Kidney glomerular epithelial cell (primary cell): ENCODE measurements at places on chromosomes 16 and 17.

GRCh38 chr16:23679986-23680336, 1.3 kb downstream of the PLK1 start:
- no peak for DNase-seq

DNA sequence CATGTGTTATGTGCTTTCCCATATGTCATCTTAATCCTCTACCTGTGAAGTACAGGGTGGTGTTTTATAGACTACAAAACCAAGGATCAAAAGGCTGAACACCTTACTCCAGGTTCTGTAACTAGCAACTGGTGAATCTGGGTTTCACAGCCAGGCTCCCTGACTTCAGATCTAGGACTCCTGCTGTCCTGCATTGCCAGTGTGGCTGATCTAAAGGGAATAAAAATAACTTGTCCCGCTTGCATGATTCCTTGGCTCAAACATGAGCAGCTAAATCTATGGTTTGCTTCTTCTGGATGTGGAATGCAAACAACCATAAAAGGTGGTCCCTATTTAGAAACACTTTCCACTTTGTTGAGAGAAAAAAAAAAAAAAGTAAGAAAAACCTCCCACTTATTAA, 3.7 kb upstream of the VWA3A start:
- DNase-seq, result no peak

GRCh38 chr16:89741342-89742014, 20.1 kb downstream of the ZNF276 start:
- DNase-seq, result no peak

GRCh38 chr17:48429156-48429555, 858 bp downstream of the SKAP1 start:
- DNase-seq, result no peak

GRCh38 chr17:44565866-44566443, 8.7 kb downstream of the FZD2 start:
- no peak for DNase-seq

DNA sequence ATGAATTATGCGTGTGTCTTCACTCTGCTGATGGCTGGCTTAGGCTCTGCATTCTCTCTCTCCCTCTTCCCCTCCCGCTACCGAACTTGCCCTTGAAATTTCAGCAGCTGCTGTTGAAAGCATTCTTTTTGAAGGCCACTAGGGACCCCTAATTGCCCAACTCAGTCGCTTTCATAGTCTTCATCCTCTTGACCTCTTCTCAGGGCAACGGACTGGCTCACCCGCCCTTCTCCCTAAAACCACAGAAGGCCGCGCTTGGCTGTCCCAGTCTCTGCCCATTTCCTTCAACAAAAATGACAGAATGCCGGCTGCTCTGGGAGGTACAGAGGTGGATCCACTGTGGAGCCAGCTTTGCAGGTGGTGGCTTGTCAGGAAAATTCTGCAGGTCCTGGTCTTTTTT, 21.0 kb upstream of the FMNL1 start:
- no peak for DNase-seq

- DNase-seq, result no peak
Measured at GRCh38 chr17:15453246-15453645, 14.2 kb downstream of the CDRT4 start.

GRCh38 chr16:24539295-24539849, at the start of gene RBBP6:
Gene RBBP6 (plus strand): TSS chr16:24539566. CDS start chr16:24540627, 1,061 bp downstream.
- peak; percentile 97 for DNase-seq

DNA sequence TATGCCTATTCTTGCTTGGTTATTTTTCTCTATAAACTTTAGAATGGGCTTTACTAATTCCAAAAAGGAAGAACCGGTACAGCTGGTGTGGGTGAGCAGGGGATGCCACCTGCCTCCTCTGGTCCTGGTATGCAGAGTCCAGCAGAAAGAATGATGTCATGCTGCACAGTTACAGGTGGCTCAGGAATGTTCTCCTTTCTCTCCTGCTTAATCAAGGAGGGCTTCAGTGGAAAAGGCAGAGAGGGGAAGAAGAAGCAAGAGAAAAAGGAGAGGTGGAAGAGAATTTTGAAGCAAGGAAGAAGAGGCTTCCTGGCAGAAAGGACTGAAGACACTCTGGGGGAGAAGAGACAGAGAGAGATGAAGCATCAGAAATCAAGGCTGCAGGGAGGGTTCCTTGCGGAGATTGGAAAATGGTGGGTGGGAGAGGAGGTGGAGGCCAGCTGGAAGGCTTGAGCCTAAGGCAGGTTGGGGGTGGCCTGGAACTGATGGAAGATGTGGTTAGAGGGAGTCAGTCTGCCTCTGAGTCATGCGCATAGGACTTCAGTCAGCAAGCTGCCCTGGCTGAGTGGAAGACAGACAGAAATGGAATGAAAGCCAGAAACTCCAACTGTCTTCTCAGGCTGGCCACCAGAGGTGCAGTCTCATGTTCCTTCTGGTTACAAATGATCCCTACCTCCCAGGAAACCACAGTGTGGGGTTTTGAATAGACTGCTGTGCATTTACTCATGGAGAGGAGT, 64.6 kb upstream of the CRHR1 start:
- peak; percentile 74 for DNase-seq

DNA sequence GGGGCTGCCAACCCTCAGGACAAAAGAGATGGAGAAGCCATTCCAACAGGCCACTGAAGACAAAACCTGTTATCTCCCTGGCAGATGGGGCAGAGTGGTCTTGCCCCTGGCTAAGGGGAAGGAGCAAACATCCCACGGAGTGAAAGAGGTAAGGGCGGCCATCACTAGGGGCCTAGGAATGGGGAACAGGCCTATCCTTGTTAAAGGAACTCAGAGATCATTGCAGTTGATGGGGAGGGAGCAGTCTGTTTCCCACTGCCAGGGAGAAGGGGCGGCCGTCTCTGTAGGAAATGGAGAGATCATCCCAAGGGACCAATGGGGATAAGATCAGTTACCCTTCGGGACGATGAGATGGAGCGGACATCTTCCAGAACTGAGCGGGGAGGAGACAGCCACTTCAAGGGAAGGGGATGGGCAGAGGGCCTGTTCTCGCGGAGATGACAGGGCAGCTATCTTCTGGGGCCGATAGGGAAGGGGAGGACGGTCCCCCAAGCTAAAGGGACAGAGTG, 581 bp upstream of the TMEM208 start:
- DNase-seq, result no peak

- no peak for DNase-seq
Measured at GRCh38 chr17:64130559-64131001, 636 bp upstream of the ERN1 start.

- DNase-seq, result no peak
Measured at GRCh38 chr16:23080329-23080728, 68.9 kb downstream of the USP31 start.

DNA sequence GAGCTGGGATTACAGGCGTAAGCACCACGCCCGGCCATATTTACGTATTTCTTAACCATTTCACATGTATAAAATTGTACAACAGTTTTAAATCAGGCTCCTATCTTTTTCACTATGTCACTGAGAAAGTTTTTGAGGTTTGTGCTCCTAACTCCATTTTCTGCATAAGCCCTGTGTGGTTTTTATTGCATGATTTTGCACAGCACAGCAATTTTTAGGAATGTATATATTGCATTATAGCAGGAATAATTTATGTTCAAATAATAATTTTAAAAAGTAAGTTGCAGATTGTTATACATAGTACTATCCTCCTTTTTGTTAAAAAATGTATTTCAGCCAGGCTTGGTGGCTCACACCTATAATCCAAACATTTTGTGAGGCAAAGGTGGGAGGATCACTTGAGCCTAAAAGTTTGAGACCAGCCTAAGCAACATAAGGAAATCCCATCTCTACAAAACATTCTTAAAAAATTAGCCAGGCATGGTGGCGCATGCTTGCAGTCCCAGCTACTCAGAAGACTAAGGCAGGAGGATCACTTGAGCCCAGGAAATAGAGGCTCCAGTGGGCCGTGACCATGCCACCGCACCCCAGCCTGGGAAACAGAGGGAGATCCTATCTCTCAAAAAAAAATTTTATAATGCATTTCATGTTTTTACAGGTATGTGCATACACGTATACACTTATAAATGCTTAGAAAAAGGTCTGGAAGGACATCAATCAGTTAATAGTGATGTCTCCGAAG, 26.0 kb downstream of the SMG6 start:
- DNase-seq, result no peak

- no peak for DNase-seq
Measured at GRCh38 chr16:721765-722540, 1.0 kb downstream of the ANTKMT start.

- DNase-seq, result no peak
Measured at GRCh38 chr17:42060231-42060630, 9.8 kb upstream of the C17orf113 start.

DNA sequence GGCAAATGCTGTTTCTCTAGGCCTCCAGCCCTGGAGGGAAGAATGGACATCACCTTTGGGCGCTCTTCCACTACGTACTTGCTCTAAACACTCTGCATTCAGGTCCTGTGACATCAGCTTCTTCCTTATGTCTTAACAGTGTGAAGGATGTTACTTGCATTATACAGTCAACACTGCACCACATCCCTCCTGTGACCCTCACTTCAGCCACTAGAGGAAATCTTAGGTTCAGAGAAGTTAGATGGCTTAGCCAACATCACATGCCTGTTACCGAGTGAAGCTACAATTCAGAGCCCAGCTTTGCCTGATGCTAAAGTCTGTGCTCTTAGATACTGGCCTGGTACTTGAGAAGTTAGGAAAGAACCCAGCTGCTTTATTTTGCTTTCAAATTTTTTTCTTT, 18.3 kb downstream of the UBFD1 start:
- no peak for DNase-seq

DNA sequence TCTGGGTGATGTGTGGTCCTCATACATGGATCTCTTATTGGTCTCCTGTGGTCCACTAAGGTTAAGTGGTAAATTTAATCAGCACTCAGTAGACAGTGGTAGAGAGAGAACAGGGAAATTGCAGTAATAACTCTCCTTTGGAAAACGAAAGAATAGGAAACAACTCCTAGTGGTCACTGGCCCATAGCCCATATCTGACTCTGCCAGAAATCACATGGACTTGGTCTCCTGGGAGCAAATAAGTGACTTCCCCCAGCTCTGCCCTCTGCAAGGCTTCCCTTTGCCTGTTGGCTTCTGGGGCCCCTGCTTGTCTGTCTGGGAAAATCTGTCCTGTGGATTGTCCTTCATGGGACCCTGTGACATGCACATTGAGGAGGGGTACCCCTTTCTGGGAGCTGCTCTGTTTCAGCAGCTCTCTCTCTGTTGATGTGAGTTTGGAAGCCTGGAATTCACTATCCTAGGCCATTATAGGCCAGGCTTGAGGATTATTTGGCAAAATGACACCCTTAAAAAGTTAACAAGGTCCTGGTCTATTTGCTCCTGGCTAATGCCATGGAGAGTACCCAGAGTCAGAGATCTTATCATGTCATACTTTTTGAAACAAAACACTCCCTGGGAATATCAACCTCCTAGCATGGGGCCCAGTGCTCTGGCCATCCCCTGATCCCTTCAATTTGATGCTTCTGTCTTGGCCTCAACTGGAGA, 58.0 kb upstream of the HNF1B start:
- DNase-seq, result no peak

DNA sequence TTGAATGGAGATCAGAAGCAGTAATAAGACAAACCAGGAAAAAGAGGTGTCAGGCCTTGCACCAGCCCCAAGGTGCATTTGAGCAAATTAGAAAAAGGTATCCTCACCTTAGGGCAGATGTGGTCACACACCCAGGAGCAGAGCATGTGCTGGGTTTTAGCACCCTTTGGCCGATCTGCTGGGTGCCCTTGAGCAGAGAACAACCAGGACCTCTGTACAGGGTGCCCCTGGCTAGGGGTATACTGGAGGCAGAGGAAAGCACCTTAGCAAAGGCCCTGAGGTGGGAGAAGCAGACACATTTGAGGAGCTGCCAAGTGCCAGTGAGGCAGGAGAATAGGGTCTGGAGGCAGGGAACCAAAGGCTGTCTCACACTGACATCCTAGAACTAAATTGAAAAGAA, 67.0 kb downstream of the IQCK start:
- no peak for DNase-seq

GRCh38 chr16:19436540-19436939, 18.9 kb downstream of the TMC5 start:
- no peak for DNase-seq

DNA sequence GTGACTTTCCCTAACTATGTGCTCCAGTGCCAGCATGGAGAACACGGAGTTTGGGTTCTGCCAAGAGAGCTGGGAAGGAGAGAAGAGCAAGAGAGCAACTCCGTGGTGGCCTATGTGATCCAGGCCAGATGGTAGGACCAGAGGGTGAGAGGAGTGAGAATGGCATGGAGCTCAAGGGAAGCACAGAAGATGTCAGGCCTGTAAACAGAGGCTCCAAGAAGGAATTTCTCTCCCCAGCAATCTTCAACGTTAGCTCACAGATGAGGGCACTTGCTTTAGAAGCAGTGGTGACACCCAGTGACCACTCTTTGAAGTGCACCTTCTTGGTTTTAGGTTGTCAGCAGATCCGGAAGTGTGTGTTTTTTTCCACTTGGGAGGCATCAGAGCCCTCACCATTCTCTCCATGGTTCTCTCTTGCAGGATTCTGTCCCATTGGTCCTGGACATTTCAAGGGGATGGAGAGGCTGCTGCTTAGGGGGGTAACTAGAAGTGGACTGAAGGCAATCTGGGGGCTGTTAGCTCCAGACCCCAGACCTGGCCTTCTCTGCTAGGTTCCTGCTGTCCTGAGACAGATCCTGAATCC, 18.1 kb upstream of the TMEM98 start:
- DNase-seq, result peak; percentile 70

DNA sequence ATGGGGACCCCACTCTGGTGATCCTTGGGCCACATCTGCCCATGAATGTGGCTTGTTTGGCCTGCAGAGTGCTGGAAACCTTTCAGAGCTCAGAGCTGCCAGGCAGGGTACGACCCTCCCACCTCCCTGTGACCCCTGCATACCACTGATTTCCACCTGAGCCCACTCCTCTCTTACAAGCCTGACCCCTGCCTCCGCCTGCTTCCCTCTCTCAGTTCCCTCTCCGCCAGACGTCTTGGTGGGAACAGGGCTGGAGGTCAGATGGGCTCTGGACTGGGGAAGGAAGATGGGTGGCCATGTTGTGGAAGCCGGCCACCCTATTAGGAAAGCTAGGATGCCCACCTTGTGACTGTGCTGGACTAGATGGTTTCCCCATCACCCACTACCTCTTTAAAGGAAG, 185.1 kb downstream of the KATNIP start:
- no peak for DNase-seq

- DNase-seq, result peak; percentile 53
Measured at GRCh38 chr17:60390925-60391470, 935 bp downstream of the USP32 start.

GRCh38 chr17:4332296-4332970, 34.0 kb downstream of the UBE2G1 start:
- DNase-seq, result no peak

- DNase-seq, result peak; percentile 74
Measured at GRCh38 chr16:58000706-58001676, at the start of gene USB1. Gene USB1 (plus strand): TSS chr16:58001407. CDS start chr16:58001484, 77 bp downstream.

- DNase-seq, result no peak
Measured at GRCh38 chr16:58243528-58244004, 45.7 kb upstream of the CSNK2A2 start.

DNA sequence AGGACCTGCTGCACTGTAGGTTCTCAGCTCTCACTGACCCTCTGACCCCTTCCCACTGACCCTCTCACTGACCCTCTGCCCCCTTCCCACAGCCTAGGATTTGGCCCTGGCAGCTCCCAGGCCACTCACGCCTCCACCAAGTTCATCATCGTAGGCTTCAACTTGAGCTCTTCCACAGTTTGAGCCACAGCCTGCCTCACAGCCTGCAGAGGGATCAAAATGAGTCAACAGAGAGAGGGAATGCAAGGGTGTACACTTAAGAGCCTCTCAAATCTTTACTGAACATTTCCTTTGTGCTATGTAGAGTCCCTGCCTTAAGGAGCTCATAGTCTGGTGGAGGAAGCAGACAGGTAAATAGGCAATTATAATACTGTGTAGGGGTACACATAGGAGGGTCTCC, 12.1 kb downstream of the HEATR9 start:
- no peak for DNase-seq
